Stimulated activated CD8-positive, alpha-beta memory T cell treated with anti-CD3 and anti-CD28 coated beads, Interleukin-4, amount 100 ng/mL, for 1 hour (primary cell): ENCODE measurements at places on chromosomes 7 and 10.

DNA sequence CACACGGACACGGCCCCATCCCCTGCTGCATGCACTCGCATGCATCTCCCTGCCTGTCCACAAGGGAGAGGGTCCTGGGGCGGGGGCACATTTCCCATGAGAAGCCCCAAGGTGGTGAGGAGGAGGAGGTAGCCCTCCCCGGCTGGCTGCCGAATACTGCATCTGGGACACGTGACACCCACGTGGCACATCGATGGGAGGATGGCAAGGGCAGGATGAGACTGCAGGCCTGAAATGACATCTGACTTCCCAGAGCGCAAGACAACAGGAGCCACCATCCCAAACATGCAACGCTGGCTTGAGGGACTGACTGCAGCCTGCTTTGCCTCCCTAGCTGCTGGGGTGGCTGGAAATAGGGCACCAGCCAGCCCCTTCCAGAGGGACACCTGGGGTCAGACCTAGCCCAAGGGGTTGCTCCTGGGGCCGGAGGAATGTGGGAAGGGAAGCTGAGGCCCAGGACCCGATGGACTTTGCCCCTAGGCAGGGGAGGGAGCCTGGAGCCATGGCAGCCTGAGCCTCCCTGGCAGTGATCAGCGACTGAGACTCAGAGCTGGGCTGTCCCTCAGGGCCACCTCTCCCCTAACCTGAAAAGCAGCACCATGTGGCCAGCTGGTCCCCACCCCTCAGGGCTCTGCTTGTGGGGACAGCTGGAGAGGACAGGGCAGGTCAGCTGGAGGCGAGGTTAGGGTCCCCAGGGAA, 16.1 kb downstream of the BUD23 start:
- DNase-seq = no peak

DNA sequence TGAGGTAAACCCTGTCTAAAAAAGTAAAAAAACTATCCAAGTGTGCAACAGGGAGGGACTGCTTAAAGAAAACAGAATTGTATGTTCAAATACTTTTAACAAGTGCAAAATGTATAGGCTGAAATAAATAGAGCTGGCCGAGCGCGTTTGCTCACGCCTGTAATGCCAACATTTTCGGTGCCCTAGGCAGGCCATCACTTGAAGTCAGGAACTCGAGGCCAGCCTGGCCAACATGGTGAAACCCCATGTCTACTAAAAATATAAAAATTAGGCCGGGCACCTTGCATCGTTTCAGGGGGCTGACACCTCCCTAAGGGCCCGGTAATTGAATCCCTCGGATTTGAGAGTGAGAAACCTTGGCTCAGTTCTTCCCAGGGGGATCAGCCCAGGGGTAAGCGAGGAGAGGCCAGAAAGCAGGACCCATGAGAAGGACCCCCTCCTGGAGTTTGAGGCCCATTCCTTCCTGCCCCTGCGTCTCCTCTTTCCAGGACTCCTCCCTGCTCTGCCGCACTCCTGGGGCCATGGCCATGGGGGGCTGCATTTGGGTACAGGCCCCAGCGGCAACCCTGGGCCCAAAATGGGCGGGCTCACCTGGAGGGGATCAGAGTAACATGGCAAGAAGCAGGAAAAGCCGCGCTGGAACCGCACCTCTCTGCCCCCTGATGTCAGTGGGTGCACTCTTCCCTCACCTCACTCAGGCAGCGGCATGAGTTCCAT, 75.5 kb upstream of the TMEM248 start:
- DNase-seq = no peak

DNA sequence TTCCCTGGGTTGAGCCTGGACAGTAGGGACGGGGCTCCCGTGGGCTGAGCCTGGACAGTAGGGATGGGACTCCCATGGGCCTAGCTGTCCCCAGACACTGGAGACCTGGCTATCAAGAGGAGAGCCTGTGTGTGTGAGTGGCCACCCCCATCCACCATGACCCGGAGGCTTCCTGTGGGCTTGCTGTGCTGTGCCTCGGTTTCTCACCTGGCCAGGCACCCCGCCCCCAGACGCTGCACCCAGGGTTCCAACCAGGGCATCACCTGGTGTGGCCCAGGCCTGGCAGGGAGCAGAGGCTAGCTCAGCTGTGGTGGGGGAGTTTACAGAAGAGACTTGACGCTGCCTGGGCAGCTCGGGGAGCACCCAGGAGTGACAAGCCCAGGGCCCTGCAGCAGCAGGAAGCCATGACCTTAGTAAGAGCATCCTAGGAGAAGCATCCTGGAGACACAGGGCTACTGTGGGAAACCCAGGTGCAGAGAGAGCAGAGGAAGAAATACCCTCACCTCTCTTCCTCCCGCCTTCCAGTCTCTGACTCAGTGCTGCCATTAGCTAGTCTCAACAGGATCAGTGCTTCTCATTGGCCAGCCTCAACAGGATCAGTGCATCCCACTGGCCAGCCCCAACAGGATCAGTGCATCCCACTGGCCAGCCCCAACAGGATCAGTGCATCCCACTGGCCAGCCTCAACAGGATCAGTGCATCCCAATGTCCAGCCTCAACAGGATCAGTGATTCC, 61.0 kb downstream of the PDGFA start:
- no peak for DNase-seq

GRCh38 chr7:130371046-130371445, 9.2 kb upstream of the CPA1 start:
- no peak for DNase-seq

- DNase-seq = no peak
Measured at GRCh38 chr10:125495386-125495785, 187.6 kb downstream of the TEX36 start.

- DNase-seq = no peak
Measured at GRCh38 chr10:31961277-31962074, 32.8 kb upstream of the ARHGAP12 start.

- no peak for DNase-seq
Measured at GRCh38 chr10:72663971-72664370, 28.0 kb upstream of the MCU start.

GRCh38 chr7:94324380-94325121, 70.1 kb upstream of the COL1A2 start:
- DNase-seq = no peak

DNA sequence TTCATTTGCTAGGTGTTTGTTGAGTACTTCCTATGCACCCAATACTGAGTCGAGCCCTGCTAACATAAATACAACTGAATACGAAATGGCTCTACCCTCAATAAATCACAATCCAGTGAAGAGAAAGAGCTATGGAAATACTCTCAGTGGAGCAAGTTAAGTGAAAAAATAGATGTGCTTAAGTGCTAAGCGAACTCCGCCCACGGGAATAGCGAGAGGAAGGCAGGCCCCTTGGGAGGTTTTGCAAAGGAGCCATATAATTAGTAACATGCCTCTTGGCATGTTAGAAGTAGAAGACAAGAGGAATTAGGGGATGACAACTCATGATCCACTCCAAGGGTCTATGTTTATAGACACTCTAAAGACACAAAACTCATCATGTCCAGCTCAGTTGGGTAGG, 42.8 kb upstream of the TSPAN33 start:
- DNase-seq = no peak

- no peak for DNase-seq
Measured at GRCh38 chr10:42618424-42618823, 19.9 kb downstream of the ZNF33B start.

DNA sequence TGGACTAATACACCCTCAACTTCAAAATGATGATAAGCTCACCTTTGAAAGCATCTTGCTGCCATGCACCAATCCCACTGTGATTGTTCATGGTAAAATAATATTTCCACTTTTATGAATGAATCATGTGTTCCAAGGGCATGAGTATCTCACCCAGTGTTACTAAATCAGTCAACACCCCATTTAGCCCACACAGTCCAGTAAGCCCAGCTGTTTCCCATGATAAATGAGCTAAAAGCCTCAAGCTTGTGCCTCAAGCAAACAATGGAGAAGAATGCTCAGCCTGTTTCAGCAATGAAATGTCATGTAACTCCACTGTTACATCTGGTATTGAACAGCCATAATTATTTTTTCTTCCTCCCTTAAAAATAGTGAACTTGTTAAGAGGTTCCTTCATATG, 442.5 kb downstream of the XPNPEP1 start:
- DNase-seq = no peak

GRCh38 chr7:108045154-108045553, 42.2 kb upstream of the LAMB1 start:
- no peak for DNase-seq

GRCh38 chr7:158053183-158053915, 534.3 kb downstream of the PTPRN2 start:
- DNase-seq = no peak

- no peak for DNase-seq
Measured at GRCh38 chr10:86821388-86821999, 65.1 kb downstream of the BMPR1A start.

DNA sequence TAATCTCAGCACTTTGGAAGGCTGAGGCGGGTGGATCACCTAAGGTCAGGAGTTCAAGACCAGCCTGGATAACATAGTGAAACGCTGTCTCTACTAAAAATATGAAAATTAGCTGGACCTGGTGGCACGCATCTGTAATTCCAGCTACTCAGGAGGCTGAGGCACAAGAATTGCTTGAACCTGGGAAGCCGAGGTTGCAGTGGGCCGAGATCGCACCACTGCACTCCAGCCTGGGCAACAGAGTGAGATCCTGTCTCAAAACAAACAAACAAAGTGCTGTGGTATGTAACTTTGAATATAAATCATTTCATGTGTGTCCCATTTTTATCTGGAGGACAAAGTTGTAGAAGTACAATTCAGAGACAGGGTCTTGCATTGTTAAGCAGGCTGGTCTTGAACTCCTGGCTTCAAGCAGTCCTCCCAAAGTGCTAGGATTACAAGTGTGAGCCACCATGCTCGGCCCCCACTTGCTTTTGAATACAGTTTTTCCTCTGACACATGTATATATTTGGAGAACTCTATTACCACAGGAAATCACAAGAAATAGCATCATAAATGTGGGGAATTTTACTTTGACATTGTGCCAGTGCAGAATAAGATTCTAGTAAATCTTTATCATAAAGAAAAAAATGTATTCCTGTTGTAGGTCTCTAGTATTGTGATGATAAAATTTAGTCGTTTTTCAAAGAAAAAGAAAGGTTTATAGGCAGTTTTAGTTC, 32.6 kb downstream of the PTPN12 start:
- no peak for DNase-seq
